PC-3 (cell line): ENCODE measurements at places on chromosomes 11 and 22.

DNA sequence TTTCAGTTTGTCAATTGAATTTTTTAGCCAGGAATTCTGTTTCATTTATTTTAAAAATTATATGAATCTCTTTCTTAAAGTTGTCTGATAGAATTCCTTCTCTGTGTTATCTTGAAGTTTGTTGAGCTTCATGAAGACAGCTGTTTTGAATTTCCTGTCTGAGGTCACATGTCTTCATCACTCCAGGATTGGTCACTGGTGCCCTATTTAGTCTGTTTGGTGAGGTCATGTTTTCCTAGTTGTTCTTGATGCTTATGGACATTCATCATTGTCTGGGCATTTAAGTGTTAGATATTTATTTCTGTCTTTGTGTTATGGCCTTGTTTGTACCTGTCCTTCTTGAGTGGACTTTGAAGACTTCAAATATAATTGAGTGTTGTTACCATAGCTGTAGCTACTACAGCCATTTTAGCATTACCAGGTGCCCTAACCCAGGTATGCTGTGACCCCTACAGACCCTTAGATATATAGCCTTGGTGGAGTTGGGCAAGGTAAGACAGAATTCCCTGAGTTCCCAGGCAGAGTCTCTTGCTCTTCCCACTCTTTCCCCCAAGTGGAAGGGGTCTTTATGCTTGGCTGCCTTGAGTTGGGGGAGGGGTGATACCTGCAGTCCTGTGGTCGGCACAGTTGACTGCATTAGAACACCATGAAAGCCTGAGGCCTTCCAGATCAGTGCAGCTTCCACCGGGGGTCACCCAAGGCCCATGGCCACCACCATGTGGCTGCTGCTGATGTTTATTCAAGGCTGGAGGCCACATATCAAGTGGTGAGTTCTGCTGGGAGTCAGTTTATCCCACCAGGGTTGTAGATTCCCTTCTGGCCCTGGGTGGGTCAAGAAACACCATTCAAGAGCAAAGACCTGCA is 229.6 kb downstream of the DYNC2H1 start:
- peak; percentile 48 for DNase-seq

DNA sequence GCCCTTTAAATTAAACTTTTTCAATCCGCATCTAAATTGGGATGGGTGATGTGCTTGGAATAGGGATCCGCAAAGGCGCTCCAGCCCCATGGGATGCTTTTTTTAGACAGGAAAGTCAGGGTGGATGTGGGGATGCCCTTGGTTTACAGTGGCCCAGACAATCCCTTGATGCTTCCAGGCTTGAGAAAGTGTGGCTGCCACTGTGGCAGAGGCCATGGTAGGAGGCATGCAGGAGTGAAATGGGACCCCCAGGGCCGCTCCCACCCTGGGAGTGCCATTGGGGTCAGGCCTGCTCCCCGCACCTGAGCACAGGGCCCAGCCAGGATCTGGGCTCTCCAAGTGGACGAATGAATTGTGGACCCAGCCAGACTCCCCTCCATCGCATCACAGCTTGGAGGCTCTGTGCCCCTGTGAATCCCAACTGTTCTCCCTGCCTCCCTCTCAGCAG is 75.8 kb downstream of the COMMD9 start:
- no peak for DNase-seq

GRCh38 chr11:67642173-67643120 is 2.9 kb upstream of the TBX10 start:
- DNase-seq: no peak

DNA sequence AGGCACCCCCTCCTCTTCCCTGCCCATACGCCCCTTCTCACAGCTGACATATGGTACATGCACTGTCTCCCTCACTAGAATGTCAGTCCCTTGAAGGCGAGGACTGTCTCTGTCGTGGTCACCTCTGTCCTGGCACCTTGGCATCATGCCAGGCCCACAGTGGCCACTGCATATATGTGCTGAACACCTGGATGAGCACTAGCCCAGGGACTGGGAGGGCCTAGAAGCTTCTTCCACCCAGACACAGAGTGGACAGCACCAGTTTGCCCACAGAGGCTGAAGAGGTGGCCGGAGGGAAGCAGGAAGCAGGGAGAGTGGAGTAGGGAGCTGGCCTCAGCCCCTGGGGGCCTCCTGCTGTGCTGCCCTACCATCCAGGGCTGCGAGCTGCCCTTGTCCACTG is 28.6 kb downstream of the VPS37C start:
- DNase-seq: no peak

DNA sequence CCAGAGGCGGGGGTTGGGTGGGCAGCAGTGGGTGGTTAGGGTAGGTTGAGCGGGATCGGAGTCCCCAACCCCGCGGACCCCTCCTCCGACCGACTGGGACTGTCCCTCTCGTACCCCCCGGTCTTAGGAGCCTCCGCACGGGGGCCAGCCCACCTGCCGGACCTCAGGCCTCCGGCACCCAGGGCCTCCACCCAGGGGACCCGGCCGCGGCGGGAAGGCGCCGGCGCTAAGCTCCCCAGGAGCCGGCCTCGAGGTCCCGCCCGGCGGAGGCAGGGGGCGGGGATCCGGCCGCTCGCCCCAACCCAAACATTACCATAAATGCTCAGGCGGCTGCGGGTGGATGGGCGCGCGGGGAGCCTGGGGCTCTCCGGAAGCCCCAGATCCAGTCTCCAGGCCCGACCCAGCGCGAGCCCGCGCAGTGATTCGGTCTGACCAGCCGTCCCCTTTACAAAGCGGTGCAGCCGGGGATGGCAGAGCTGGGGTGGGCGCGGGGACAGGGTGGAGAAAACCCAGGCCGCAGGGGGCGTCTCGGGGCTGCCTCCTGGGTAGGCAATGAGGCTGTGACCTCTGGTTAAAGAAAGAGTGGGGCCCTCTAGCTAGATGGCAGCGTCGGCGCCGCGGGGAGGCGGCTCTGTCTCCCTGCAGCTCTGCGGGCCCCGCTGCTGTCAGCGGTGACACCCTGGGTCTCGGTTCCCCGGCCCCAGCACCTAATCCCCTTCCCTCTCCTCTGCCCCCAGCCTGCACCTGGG is 4.0 kb upstream of the MCAM start:
- DNase-seq: peak; percentile 21
